ENCODE measurements at places on chromosomes 1 and 21. TPM values are rescaled to one million over a fixed set of nuclear protein-coding genes. Genes with fewer than 3 reads are reported as not detected.

The SPOCD1 gene
- not detected for total RNA-seq

The FAF1 gene
- 104 TPM for total RNA-seq

- H3K27me3 ChIP-seq: peaks cover 41% of the 10 kb centered on the region
- no peaks in the 10 kb centered on the region for H3K36me3 ChIP-seq
- no peak for DNase-seq
- no peak overlapping the region for H3K27ac ChIP-seq
- H3K4me1 ChIP-seq: no peaks in the 10 kb centered on the region
Measured at GRCh38 chr1:206098242-206098919, 18.8 kb downstream of the AVPR1B start.

The SELL gene
- total RNA-seq: 192 TPM

The ARHGAP30 gene
- 281 TPM for total RNA-seq

DNA sequence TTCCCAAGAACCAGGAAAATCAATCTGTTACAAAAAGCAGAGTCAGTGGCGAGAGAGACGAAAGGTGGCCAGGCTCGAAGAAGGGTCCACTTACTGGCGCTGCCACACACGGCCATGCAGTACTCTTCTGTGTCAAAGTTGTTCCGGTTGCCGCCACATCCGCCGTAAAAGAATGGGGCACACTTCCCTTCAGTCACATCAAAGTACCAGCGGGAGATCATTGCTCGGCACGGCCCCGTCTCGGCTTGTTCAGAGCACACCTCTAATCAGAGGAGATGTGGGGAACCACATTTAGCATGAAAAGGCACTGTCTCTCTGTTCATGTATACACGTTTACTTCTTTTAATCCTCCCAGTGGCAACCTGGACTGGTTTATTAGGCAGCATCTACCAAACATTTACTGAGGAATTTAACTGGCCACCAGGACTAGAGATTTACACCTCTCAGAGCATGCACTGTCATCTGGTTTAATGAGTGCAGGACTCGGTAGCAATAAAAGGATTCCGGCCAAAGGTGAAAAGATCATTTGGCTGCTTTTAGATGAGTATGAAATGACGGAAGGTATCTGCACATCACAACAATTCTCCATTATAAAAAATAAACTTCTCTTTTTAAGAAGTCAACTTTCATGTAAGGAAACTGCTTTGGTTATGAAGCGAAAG is 170.5 kb downstream of the APP start:
- no peaks in the 10 kb centered on the region for H3K36me3 ChIP-seq
- no peaks in the 10 kb centered on the region for H3K27me3 ChIP-seq
- H3K27ac ChIP-seq: peak overlapping the region; percentile 62
- peak; percentile 72 for DNase-seq
- H3K4me3 ChIP-seq: peak overlapping the region; percentile 44
- peaks cover 8% of the 10 kb centered on the region for H3K4me1 ChIP-seq

The BEST4 gene
- 0.42 TPM for total RNA-seq

GRCh38 chr1:206735553-206736031 is 35.0 kb upstream of the IL19 start:
- no peak overlapping the region for H3K4me3 ChIP-seq
- H3K27ac ChIP-seq: no peak overlapping the region
- H3K27me3 ChIP-seq: no peaks in the 10 kb centered on the region
- H3K4me1 ChIP-seq: peaks cover 70% of the 10 kb centered on the region

DNA sequence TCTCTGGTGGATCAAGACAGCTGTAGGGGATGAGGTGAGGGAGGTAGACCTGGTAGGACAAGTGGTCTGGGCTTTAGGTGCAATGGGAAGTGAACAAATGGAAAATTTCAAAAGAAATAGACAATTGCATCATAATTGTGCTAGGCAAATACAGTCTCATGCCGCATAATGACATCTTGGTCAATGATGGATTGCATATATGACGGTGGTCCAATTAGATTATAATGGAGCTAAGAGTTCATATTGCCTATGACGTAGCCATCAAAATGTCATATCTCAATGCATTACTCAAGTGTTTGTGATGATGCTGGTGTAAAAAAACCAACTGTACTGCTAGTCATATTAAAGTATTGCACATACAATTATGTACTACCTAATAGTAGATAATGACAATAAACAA is 19.0 kb downstream of the KCNK2 start:
- no peaks in the 10 kb centered on the region for H3K27me3 ChIP-seq
- H3K36me3 ChIP-seq: no peaks in the 10 kb centered on the region

DNA sequence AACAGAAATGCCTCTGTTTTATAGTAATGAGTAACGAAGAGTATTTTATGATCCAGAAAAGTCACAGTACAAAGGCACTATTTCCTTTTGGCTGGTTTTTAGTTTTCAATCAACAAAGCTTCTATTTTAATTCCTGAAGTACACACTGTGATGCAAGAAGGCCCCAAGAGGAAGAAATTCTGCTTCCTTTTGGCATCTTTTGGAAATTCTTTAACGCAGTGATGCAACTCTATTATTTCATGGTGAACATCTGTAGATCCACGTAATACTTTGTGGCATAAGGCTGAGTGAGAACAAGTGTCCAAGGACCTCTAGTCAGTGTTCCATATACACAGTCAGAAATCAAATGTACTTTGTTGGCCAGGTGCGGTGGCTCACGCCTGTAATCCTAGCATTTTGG is 137.5 kb downstream of the TGFB2 start:
- peaks cover 2% of the 10 kb centered on the region for H3K27me3 ChIP-seq
- DNase-seq: no peak
- H3K4me1 ChIP-seq: no peaks in the 10 kb centered on the region

The WDR64 gene
- 0.21 TPM for total RNA-seq

GRCh38 chr1:94544706-94545490 is 3.3 kb upstream of the F3 start:
- no peak overlapping the region for H3K4me3 ChIP-seq
- peaks cover 48% of the 10 kb centered on the region for H3K27me3 ChIP-seq
- no peak for DNase-seq

The IFI6 gene
- total RNA-seq: 271 TPM

- no peak for DNase-seq
- H3K4me3 ChIP-seq: no peak overlapping the region
Measured at GRCh38 chr1:165860065-165860464, 32.7 kb downstream of the UCK2 start.

DNA sequence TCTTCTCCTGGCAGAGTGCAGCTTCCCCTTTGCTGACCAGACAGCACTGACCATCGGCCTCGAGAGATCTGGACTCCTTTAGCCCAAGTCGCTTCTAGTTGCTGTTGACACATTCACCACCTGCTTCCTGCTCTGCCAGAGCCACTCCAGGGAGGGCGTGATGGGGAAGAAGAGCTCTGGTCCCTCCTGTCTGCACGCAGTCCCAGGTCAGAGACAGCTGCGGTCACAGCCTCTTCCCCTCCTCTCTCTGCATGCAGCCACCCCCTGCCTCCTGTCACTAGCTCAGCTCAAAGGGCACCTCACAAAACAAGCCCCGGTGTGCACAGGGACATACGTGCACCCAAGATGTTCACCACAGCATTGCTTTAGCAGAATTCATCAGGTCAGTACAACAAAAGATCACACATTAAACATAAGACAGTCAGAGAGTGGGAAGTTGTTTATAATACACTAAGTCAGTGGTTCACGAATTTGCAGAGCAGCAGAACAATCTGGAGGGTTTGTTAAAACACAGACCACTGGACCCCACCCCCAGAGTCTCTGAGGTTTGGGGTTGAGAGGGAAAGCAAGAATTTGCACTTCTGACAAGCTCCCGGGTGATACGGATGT is 132.9 kb downstream of the SYF2 start:
- peaks cover 88% of the 10 kb centered on the region for H3K4me1 ChIP-seq
- peaks cover 8% of the 10 kb centered on the region for H3K27me3 ChIP-seq
- peak; percentile 79 for DNase-seq
- H3K4me3 ChIP-seq: peak overlapping the region; percentile 65
- peak overlapping the region; percentile 91 for H3K27ac ChIP-seq

- H3K4me1 ChIP-seq: no peaks in the 10 kb centered on the region
- no peaks in the 10 kb centered on the region for H3K36me3 ChIP-seq
- H3K27ac ChIP-seq: no peak overlapping the region
- DNase-seq: no peak
- no peaks in the 10 kb centered on the region for H3K27me3 ChIP-seq
Measured at GRCh38 chr21:25904044-25904695, 169.4 kb downstream of the GABPA start.

DNA sequence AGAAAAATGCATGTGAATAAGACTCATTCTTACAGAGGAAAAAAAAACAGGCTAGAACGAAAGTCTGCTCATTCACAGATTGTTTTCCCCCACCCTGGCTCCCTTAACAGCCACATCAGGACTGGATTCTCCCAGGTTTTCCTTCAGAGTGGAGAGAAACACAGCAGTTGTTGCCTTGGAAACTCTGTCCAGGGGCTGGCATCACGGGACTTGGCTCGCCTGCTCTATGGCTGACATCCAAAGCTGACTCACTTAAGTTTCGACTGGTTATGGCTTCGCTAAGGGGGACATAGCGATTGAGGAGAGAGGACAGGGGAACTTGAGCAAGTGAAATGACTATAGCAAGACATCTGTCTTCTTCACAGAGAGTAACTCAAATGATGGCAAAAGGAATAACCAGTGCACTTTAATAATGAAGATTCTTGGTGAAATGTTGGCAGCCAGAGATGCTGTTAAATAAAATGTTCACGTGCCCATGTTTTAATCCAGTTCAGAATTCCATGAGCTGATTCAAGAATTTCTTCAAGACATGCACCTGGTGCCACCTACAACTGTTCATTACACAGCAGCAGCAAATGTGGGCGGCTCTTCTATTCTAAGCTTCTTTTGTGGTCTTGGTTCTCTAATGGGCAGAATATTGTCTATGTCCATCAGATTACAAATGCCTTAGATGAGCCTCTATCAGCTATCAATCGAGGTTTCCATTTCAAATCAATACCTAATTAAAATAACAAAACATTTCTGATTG is 21.8 kb downstream of the MIS18A start:
- DNase-seq: no peak
- peaks cover 1% of the 10 kb centered on the region for H3K4me1 ChIP-seq
- H3K4me3 ChIP-seq: no peak overlapping the region
- peaks cover 3% of the 10 kb centered on the region for H3K27me3 ChIP-seq
- no peaks in the 10 kb centered on the region for H3K36me3 ChIP-seq

DNA sequence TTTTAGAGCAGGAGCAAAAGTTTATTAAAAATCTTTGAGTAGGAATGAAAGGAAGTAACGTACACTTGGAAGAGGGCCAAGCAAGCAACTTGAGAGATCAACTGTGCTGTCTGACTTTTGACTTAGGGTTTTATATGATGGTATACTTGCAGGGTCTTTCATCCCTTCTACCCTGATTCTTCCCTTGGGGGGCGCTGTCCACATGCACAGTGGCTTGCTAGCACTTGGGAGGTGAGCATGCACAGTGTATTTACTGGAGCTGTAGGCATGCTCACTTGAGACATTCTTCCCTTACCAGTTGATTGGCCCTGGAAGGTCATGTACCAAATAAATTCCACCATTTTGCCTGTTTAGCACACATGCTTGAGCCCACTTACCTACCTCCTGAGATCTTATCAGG is 1001.3 kb upstream of the ADGRL2 start:
- H3K4me3 ChIP-seq: no peak overlapping the region
- H3K36me3 ChIP-seq: no peaks in the 10 kb centered on the region
- no peaks in the 10 kb centered on the region for H3K27me3 ChIP-seq
- no peaks in the 10 kb centered on the region for H3K4me1 ChIP-seq
- DNase-seq: no peak
- no peak overlapping the region for H3K27ac ChIP-seq

GRCh38 chr1:21511579-21512522 is 2.6 kb downstream of the ALPL start:
- peaks cover 40% of the 10 kb centered on the region for H3K27me3 ChIP-seq
- H3K27ac ChIP-seq: no peak overlapping the region
- H3K4me3 ChIP-seq: no peak overlapping the region
- no peaks in the 10 kb centered on the region for H3K36me3 ChIP-seq
- peaks cover 4% of the 10 kb centered on the region for H3K4me1 ChIP-seq

DNA sequence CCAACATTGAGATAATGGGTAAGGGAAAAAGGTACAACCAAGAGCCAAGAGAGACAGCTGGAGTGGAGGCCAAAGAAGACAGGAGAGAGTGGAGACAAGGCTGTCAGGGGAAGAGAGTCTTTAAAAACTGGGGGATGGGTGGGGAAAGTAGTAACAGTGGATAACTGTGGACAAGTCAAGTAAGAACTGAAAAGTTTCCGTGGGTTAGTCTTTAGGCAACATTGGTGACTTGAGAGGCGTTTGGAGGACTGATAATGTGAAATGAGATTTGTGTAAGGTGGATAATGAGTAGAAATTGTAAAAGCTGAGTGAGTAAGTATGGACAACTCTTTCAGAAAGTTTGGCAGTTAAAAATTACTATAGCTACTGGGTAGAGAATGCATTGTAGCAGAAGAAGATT is 10.4 kb downstream of the PPP2R5A start:
- peaks cover 16% of the 10 kb centered on the region for H3K36me3 ChIP-seq
- no peaks in the 10 kb centered on the region for H3K27me3 ChIP-seq
- H3K27ac ChIP-seq: no peak overlapping the region
- H3K4me1 ChIP-seq: peaks cover 45% of the 10 kb centered on the region
- DNase-seq: no peak

The ARV1 gene
- total RNA-seq: 16.4 TPM

The AMY1A gene
- not detected for total RNA-seq

- H3K27ac ChIP-seq: no peak overlapping the region
- no peaks in the 10 kb centered on the region for H3K4me1 ChIP-seq
- no peaks in the 10 kb centered on the region for H3K27me3 ChIP-seq
- no peak for DNase-seq
- no peak overlapping the region for H3K4me3 ChIP-seq
Measured at GRCh38 chr1:217048104-217048707, 325.0 kb upstream of the ESRRG start.

GRCh38 chr1:92755541-92756461 is 29.1 kb downstream of the EVI5 start:
- no peak overlapping the region for H3K27ac ChIP-seq
- no peaks in the 10 kb centered on the region for H3K36me3 ChIP-seq
- DNase-seq: no peak
- H3K4me3 ChIP-seq: no peak overlapping the region
- no peaks in the 10 kb centered on the region for H3K4me1 ChIP-seq

- H3K36me3 ChIP-seq: peaks cover 34% of the 10 kb centered on the region
- H3K27ac ChIP-seq: no peak overlapping the region
- H3K27me3 ChIP-seq: no peaks in the 10 kb centered on the region
- no peak overlapping the region for H3K4me3 ChIP-seq
- DNase-seq: no peak
Measured at GRCh38 chr1:61709908-61710289, 15.0 kb downstream of the TM2D1 start.

All from activated CD8-positive, alpha-beta T cell treated with anti-CD3 and anti-CD28 coated beads, Interleukin-2, amount 10 ng/mL, durations not matched to agents 7 days and 5 days (primary cell).